ENCODE measurements at places on chromosomes 12 and 14.

GRCh38 chr12:19783547-19784444 is 344.5 kb downstream of the AEBP2 start:
- DNase-seq, result no peak

DNA sequence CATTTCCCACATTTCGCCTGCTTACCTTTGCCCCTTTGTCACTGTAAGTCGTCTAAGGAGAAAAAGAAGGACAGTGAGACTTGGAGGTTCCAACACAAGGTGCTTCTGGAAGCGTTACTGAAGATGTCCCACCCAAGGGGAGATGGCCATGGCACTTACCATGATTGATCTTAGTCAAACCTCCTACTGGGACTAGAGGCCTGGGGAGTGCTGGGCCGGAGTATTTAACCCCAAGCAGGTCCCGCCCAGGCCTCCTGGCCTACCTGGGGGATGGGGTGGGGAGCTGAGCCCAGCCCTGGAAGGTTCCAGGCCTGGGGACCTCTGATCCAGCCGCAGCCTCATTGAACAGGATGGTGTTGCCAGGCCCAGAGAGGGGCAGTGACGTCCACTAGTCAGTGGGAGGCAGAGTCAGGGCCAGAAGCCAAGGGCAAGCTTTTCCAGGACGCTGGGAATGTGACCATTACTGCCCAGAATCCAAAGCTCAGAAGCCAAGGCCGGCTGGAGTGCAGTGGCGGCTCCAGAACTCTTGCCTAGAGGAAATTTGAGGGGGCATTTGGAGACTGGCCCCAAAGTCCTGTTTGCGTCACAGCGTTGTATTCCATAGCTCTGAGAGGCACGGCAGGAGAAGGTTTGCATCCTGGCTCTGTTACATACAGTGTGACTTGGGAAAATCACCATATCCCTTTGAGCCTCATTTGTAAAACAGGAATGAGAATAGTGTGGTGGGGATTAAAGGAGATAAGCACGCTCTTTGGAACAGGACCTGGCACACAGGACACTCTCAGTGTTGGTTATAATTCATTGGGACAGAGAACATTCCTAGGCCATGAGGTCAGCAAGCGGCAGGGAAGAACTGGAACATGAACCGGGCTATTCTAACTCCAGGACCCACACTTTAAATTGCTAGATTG is at the start of gene HPD:
TSS of gene HPD (minus strand) at position 198 of the 911 bp plus-strand sequence. CDS start at position 162, 36 bp downstream.
- no peak for DNase-seq

- DNase-seq, result no peak
Observed at GRCh38 chr12:124122722-124123121, 149.7 kb downstream of the ZNF664 start.

DNA sequence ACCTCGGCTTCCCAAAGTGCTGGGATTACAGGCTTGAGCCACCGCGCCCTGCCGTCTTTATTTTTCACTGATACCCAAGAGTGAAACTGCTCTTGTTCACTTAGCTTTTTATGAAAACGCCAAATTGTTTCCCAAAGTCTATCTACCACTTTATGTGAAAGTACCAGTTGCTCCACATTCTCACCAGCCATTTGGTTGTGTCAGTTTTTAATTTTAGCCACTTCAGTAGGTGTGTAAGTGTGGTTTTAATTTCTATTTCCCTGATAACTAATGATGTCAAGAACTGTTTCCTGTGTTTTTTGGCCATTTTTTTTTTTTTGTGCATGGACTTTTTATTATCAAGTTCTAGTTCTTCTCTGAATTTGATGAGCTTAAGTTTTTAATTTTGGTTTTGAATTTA is 17.1 kb downstream of the CAND1 start:
- DNase-seq, result no peak

GRCh38 chr12:9902539-9903228 is 21.4 kb downstream of the KLRF2 start:
- DNase-seq, result no peak

DNA sequence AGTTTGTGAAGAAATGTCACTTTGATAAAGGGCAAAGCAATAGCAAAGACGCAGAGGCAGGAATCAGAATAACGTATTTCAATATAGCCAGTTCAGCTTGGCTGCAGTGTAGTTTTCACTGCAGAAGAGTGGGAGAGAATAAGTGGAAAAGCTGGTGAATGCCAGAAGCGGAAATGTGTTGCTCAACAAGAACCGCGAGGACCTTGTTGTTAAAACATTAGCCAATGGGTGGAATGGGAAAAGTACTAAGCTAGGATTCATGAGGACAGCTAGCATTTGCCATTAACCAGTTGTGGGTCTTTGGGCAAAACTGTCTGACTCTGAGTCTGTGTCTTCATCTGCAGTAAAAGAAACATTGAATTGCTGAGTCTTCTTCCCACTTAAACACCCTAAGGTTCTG is 292.9 kb upstream of the GRIP1 start:
- no peak for DNase-seq

DNA sequence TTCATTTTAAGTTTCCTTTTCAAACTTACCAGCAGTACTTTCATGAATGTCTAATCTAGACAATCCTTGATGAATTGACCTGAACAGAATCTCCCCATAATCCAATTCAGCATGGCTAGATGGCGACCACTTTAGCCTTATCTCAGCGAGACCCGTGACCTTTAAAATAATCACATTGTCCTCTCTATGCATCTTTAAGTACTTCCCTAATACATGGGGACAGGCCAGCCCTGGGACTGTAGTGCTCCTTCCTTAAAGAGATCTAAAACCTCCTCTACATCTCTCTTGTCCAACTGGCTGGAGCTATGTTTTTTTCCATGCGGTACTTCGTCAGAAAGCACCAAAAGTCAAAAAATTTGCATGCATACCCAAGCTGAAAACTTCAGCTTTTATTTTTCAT is 746.0 kb downstream of the VRK1 start:
- DNase-seq, result peak; percentile 58

DNA sequence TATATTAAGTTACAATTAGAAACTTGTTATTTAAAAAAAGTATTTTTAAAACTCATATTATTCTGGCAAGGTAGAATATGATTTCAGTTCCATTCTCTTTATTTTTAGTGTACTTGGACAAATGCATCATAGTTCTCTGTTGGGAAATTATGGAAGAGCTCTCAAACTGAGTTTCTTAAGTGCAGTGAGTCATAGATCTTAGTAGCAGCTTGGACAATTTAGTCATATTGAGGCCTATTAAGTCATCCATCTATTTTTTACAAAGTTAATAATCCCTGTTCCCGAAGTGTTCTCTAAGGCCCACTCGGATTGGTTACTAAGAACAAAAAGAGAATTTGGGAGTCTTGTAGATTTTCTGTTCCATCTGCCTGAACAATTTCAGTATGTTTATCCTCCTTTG is 113.9 kb downstream of the ANO4 start:
- DNase-seq, result no peak

GRCh38 chr12:46480724-46481123 is 108.2 kb upstream of the SLC38A2 start:
- DNase-seq, result no peak

GRCh38 chr12:24198070-24198469 is 248.6 kb upstream of the SOX5 start:
- no peak for DNase-seq

GRCh38 chr12:98516111-98516873 is 902 bp downstream of the TMPO start:
- peak; percentile 95 for DNase-seq

GRCh38 chr14:89040460-89041256 is 216.2 kb downstream of the TTC8 start:
- DNase-seq, result peak; percentile 89

- DNase-seq, result no peak
Observed at GRCh38 chr12:83954956-83955601, 957.5 kb downstream of the SLC6A15 start.

- no peak for DNase-seq
Observed at GRCh38 chr14:98966475-98967162, 305.4 kb downstream of the BCL11B start.

DNA sequence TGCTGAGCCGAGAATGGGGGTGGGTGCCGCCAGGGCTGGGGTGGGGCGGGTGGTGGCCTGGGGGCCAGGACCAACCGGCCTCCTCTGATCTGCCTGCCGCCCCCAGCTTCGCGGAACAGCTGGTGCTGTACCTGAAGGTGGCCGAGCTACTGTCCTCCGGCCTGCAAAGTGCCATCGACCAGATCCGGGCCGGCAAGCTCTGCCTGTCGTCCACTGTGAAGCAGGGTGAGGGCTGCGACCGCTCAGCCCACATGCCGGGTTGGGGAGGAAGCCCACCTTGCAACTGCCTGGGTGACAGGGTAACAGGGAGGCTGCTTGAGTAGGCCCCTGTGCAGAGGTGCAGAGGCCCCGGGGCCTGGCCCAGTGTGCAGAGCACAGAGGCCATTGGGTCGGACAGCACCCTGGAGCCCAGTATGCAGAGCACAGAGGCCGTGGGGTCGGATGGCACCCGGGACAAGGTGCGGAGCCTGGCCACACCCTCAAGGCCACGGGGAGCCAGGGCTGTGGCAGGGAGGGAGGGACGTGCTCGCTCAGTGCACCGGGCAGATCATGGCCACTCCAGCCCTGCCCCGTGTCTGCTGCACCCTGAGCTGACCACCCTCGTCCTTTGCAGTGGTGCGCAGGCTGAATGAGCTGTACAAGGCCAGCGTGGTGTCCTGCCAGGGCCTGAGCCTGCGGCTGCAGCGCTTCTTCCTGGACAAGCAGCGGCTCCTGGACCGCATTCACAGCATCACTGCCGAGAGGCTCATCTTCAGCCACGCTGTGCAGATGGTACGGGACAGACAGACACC is 9.5 kb upstream of the PUS1 start:
- DNase-seq, result no peak

DNA sequence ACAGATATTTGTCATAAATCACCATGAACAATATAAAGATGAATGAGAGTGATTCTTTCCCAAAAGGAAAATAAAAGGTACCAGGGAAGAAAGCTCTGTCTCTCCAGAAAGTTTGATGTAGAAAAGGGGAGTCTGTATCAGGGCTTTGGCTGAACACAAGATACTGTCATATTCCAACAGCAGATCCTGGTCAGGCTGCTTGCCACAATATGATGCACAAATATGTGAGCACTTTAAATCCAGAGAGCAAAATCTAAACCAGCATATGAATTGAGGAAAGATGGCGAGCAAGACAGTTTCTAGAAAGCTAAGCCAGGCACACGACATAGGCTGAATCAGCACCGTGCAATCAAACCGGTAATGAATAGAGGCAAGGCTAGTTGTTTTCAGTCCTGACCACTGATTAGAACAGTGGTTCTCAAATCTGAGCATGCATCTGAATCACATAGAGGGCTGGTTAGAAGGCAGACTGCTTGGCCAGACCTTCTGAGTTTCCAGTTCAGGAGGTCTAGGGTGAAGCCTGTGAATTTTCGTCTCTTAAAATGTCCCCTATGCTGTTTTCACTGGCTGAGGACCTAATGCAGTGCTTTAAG is 60.7 kb downstream of the PLCZ1 start:
- no peak for DNase-seq

GRCh38 chr14:94675036-94675435 is 62.8 kb downstream of the SERPINA3 start:
- no peak for DNase-seq

DNA sequence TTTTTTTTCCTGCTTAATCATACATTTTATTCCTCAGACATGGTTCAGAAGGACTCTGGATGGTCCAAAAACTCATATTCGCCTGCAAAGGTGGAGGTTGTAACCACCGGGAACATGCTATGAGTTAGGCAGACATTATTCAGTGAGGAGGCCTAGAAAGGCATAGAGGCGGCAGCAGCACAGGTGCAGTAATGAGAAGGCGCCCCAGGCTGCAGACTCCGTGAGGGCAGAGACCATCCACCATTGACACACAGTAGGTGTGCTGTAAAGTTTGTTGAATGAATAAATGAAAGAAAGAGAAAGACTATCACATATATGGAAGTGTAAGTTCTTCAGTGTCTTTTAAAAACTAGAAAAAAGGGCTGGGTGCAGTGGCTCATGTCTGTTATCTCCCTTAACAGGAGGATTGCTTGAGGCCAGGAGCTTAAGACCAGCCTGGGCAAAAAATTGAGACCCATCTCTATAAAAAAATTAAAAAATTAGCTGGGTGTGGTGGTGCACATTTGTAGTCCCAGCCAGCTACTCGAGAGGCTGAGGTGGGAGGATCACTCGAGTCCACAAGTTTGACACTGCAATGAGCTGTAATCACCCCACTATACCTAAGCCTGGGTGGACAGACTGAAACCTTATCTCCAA is 34.5 kb upstream of the PTGR2 start:
- no peak for DNase-seq

DNA sequence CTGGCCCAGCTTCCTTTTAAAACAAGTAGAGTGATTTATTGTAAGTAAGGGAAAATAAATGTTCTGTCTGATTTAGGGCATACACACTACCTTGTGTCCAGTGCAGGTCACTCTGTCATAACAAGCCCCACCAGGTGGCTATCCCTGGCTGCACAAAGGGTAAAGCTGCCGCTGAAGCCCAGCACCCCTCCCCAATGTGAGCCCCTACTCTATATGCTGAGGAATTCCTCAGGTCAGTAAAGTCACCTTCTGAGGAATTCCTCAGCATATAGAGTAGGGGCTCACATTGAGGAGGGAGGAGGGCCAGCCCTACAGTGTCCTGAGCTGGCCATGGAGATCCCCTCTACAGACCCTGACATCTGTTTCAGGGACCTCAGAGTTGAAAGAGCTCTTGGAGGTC is 67.2 kb downstream of the TBC1D30 start:
- no peak for DNase-seq

DNA sequence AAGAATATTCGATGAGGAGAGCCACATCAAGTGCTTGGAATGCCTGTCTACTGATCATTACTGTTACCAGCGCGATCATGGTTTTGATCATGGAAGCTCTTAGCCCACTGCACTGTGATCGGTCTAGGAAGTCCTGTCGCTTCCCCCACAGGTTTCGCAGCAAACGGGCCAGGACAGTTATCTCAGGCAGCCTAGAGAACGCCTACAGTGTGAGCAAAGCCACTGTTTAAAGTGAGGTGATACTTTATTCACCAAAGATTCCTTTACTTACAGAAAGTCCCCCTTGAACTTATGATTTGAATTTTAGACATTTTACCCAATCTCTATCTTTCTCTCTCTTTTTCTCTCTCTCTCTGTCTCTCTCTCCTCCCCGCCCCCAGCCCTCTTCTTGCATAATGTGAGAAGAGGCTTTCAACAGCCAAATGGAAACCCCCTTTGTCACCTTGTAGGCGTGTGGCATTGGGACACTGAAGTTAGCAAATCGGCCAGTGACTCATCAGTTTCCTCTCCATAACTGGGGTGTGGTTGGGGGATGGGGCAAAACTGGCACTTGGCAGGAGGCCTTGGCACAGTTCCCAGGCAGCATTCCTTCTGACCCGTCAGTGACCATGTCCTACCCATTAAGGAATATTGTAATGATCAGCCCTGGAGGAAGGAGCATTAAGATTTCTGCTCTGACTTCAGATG is 214.8 kb downstream of the CHST11 start:
- peak; percentile 95 for DNase-seq

GRCh38 chr14:95048771-95049312 is 108.5 kb downstream of the DICER1 start:
- DNase-seq, result no peak
